Activated gamma-delta T cell treated with anti-CD3 and anti-CD28 coated beads, Interleukin-2, amount 50 U/mL, for 16 hours (primary cell): ENCODE measurements at places on chromosomes 16 and 17.
A peak's percentile ranks its signal among the peaks of the same experiment; 100 is the strongest.

DNA sequence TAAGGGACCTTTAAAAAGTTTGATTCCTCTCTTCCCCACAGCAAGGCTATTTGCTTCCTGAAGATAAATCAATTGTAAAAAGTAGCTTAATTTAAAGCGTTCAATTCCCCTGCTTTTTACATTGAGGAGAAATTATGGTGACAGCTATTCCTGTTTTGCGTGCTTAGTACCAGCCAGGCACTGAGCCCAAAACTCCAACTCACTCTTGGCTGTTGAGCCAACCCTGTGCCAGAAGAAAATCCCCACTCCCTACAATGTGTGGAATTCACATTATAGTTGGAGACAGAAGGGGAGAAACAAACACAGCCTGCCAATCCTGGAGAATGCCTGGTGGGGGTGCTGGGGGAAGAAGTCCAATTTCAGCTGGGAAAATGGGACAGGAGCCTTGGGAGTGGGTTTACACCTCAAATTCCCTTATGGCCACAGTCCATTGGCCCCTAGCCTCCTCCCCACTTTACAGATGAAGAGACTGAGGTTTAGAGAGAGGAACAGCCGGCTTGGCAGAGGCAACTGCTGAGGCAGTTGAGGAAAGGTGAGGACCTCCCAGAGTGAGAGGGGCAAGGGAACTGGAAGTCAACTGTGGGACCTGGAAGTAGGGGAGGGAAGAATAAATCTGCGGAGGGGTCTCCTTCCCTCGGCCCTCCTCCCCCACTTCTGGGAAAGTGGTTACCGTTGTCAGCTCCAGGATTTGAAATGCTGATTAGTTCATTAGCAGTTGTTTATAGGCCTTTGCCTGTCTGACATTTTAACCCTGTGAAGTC is 26.1 kb downstream of the CDH1 start:
- DNase-seq, result no peak

DNA sequence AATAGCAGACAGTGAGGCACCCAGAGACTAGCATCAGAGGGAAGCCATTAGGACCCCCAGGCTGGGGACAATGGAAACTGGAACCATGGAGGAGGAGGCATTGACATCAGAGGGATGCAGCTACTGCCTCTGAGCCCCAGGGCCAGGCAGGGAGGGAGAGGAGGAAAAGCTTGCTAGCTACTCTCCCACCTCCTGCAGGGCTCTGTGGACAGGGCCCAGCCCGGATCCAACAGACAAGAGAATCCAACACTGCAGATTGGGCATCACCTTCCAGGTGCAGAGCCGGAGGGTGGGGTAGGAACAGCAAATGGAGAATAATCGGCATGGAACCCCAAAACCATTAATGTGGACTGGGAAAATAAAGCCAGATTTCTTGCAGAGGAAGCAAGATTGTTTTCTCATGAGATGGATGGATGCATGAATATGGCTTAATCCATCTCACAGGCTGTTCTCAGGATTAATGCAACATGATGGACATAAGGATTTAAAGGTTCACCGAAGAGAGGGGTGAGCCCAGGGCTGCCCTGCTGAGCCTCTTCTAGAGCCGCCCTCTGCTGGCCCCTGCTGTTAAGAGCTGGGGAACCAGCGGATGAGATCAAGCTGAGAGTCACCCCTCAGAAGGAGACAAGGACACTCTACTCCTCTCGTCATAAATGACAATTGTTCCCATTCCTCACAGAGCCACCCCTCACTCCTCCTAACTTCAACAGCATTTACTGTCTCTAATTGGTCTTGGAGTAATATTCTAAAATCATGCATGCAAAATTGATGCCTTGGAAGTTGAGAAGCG is 48.8 kb downstream of the DNAH3 start:
- peak; percentile 1 for DNase-seq

DNA sequence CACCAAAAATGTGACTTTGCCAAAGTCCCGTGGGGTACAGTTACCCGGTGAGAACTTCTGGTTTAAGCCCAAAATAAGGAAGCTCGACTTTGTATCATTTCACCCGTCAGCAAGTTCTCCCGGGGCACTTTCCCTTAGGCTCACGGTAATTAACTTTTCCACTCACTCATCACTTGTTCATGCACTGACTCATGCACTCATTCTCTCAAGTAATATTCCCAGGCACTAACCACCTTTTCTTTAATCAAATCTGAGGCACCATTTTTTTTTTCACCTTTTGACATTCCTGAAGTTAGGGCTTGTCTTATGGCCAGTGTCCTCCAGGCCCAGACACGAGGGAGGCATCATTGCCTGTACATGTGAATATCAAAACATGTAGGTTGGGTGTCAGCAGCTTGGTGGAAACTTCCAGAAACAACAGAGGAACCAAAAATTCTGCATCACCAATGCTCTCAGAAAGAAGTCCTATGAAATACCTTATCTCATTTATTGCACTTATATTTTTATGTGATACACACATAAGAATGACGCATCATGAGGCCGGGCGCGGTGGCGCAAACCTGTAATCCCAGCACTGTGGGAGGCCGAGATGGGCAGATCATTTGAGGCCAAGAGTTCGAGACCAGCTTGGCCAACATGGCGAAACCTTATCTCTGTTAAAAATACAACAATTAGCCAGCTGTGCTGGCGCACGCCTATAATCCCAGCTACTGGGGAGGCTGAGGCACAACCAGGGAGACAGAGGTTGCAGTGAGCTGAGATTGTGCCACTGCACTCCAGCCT is 36.1 kb upstream of the ATP2C2 start:
- DNase-seq, result no peak

DNA sequence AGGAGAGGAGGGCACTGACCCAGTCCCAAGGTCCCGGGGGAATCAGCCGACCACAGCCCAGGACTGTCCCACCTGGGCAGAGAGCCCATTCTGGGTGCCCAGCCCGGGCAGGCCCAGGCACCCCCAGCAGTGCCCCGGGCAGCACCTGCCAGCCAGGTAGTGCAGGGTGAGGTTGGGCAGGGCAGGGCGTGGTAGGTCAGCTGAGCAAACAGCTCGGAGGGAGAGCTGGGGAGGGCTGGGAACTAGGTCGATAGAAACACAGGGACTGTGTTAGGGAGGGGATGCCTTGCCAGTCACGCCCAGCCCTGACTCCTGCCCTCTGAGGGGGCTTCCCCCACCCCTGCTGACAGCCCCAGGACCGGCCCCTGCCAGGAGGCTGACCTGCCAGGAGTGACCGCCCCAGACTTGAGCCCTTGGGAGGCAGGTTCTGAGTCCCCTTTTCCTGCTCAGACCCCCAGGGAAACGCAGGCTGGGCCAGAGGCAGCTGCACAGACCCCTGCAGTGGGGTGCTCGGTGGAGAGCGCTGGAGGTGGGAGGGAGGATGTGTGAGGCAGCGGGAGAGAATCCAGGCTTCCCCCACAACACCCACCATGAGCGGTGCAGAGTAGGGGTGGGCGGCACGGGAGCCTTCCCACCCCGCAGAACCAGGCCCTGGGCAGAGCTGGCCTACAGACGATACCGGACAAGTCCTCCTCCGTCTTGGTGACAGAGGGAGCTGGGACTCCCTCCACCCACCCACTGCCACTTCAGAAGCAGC is 4.7 kb downstream of the HS3ST6 start:
- no peak for DNase-seq

DNA sequence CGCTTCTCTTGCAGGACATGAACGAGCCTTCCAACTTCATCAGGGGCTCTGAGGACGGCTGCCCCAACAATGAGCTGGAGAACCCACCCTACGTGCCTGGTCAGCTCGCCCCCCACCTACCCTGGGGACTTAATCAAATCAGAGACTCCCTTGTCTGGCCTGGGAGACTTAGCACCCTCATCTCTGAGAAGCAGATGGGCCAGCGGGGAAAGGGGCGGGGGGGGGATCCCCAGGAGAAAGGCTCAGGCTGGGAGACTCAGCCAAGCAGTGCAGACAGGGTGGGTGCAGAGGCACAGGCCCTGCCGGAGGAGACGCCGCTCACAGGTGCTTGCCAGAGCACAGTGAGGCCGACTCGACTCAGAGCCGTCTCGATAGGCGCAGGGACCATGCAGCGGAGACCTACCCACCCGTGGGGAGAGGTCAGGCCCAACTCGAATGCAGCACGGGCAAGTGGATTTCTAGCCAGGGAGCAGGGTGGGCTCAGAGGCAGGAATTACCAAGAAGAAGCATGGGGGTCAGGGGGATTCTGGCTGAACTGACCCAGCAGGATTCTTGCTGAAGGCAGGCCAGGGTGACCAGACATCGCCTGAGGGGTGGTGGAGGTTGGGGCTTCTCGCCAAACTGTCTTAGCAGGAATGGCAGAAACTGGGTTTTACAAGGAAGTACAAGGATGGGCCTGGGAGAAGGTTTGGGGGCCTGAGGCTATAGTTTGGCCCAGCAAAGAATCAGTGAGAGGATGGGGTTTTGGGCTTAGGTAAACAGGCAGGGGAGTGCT is 9.7 kb downstream of the GAA start:
- no peak for DNase-seq

GRCh38 chr16:14446796-14447195 is 183.3 kb downstream of the PARN start:
- no peak for DNase-seq

DNA sequence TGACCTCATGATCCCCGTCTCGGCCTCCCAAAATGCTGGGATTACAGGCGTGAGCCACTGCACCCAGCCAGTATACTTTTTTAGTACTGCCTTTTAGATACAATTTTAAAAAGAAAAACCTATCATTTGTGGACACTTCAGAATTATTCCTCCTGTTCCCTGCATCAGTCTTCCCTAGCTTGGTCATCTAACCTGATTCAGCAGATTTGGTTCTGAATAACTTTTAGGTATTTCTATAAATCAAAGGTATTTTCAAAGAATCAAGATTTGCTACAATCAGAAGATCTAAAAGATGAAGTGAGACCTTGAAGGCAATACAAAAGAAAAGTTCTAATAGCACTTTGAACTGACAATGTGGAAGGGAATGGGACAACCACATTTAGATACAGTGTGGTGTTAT is 30.0 kb downstream of the MBTD1 start:
- DNase-seq, result no peak

DNA sequence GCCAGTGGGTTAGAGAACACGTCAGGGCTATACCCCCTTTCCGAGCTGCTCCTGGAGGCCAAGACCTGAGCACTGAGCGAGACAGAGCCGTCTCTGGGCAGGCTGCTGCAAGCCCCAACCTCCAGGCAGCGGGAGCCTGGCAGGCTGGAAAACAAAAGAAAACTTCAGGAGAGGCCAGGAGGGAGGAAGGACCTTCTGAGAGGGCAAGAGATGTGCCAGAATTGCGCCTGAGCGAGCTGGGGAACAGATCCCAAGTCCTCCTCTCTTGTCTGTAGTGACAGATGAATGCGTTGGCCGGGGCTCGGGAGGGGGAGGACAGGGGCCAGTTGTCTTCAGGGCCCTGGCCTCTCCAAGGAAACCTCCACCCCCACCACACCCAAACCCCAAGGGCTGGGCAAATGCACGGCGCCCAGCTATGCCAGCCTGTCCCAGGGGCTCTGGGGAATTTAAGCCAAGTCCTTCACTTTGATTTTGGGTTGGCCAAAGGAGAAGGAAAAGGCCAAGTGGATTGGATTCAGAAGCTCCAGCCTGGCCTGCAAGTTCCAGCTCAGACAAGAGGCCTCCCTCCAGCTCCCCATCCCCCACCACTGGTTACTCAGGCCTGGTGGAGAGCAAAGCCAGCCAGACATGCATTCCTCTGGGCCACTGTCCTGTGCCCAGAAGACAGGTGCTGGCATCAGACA is 18.1 kb downstream of the SDK2 start:
- DNase-seq, result no peak

- DNase-seq, result peak; percentile 43
These were observed 33.4 kb downstream of the BRD7 start for GRCh38 chr16:50335196-50335958.

DNA sequence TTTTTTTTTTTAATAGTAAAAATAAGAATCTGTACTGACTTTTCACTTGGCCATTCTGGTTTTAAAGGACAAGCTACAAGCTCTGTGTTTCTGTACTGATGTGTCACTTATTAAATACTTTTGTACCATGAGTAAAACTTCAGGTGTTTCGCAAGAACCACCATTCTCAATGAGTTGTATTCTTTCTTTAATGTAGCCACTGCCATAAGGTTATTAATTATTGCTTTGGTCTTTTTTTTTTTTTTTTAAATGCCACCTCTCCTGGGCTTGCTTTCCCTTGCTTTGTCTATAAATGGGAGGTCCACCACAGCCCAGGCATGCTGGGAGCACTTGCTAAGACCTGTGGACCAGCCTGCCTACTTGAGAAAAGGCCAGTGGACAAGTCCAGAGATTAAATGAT is 8.4 kb downstream of the ARL2BP start:
- DNase-seq, result no peak

DNA sequence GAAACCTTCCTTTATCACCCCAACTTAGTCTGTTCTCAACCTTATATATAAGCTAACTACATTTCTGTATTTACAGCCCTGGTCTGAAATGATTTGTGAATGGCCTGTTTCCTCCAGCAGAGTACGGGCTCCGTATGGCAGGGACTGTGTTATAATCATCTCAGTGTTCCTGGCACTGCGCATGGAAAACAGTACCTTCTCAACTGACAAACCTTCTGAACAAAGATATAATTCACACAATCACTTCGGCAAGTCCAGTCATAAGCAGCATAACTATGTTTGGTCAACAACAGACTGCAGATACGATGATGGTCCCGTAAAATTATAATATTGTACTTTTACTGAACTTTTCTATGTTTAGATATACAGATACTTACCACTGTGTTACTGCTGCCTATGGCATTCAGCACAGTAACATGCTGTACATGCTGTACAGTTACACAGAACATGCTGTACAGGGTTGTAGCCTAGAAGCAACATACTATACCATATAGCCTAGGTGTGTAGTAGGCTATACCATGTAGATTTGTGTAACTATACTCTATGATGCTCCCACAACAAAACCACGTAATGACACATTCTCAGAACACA is 30.0 kb downstream of the ANKFY1 start:
- DNase-seq, result no peak

DNA sequence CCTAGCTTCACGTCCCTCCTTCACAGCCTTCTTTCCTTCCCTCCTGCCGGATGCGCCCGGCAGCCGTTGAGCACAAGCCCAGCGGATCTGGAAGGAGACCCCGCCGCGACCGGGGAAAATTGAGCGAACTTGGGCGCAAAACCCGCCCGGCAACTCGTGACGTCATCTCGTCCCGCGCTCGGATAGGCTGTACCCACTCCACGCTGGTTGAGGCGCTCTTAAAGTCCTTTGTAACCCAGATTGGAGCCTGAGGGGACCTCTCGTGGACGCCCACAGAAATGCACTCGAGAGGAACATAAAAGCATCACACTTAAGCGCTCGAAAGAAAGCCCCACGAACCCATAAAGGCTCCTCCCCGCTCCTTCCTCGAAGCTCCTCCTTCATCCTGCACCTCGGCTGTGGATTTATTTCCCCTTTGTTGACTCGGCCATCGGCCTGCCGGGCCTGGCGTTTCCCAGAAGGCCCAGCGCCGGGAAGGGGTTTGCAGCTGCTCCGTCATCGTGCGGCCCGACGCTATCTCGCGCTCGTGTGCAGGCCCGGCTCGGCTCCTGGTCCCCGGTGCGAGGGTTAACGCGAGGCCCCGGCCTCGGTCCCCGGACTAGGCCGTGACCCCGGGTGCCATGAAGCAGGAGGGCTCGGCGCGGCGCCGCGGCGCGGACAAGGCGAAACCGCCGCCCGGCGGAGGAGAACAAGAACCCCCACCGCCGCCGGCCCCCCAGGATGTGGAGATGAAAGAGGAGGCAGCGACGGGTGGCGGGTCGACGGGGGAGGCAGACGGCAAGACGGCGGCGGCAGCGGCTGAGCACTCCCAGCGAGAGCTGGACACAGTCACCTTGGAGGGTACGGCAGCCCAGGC is at the start of gene PSMD3:
Gene PSMD3, plus strand, starts transcription at position 457 of the 856 bp plus-strand sequence. Its CDS starts 164 bp downstream, at position 621.
- peak; percentile 96 for DNase-seq

- no peak for DNase-seq
These were observed 531.4 kb downstream of the MAF start for GRCh38 chr16:79069121-79069520.

GRCh38 chr16:85068746-85069145 is 41.2 kb downstream of the KIAA0513 start:
- DNase-seq, result no peak
